Stimulated activated CD4-positive, alpha-beta T cell treated with anti-CD3 and anti-CD28 coated beads, Interleukin-4, amount 100 ng/mL, for 1 hour (primary cell): ENCODE measurements at places on chromosomes 1 and 21.

GRCh38 chr1:51600529-51600928, 16.4 kb upstream of the OSBPL9 start:
- DNase-seq, result no peak

GRCh38 chr1:45259053-45259452, 52.6 kb upstream of the ZSWIM5 start:
- no peak for DNase-seq

GRCh38 chr1:161954466-161954865, 69.2 kb downstream of the OLFML2B start:
- no peak for DNase-seq

DNA sequence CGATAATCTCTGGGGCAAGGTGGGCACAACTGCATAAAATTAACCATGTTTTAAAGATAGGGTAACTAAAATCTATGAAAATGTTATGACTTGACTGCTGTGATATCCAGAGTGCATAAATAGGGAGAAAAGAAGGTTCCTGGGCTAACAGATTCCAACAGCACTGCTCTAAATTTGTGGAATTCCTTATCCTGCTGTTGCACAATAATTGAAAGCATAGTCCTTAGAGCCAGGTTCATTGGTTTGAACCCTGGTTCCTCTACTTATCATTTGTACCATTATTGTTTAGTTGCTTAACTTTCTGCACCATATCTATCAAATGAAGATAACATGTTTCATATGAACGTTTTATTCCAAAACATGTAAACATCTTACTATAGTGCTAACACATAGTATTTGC, 219.0 kb downstream of the NUF2 start:
- DNase-seq, result no peak
